ENCODE measurements at places on chromosomes 6 and 20.

DNA sequence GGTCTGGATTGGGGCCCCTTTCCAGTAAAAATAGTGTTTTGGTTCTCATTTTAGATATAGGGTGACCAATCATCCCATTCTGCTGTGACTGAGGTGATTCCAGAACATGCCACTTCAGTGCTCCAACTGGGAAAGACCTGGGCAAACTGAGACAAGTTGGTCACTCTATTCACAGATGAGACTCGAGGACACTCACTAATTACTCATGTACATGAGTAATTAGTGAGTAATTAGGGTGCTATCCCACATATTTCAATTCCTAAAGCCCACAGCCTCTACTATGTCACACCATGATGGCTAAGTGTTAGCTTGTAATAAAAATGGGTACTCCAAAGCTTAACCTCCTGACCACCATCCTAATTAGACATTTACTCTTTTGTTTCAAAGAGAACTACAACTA, 86.0 kb downstream of the CBLN4 start:
- no peak for DNase-seq
- no peaks in the 10 kb centered on the region for H3K4me1 ChIP-seq
- H3K27ac ChIP-seq: no peak overlapping the region
- H3K4me3 ChIP-seq: no peak overlapping the region
- no peaks in the 10 kb centered on the region for H3K36me3 ChIP-seq

GRCh38 chr6:6663421-6664135, 75.1 kb downstream of the LY86 start:
- H3K4me3 ChIP-seq: no peak overlapping the region
- H3K27me3 ChIP-seq: peaks cover 7% of the 10 kb centered on the region
- no peaks in the 10 kb centered on the region for H3K36me3 ChIP-seq
- no peak overlapping the region for H3K27ac ChIP-seq
- no peak for DNase-seq
- H3K4me1 ChIP-seq: peaks cover 3% of the 10 kb centered on the region

DNA sequence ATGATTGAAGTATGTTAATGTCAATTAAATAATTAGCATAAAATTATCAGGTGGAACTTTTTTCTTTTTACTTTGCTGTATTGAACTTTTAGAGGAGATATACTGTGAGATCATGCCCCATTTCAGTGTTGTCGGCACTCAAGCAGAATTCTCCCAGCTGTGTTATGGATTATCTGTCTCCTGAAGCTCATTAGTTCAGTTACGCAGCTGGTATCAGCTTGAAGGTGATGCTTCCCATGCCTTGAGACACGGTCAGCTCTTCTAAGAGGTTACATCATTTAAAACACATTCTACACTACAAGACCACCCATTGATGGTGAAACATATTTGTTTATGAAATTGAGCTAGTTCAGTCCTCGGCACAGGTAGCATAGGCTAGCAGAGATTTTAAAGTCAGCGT, 68.9 kb upstream of the PHACTR2 start:
- H3K4me1 ChIP-seq: peaks cover 7% of the 10 kb centered on the region
- no peak overlapping the region for H3K4me3 ChIP-seq
- H3K36me3 ChIP-seq: no peaks in the 10 kb centered on the region
- no peak for DNase-seq
- H3K27ac ChIP-seq: no peak overlapping the region

GRCh38 chr6:63529498-63529897, 42.8 kb upstream of the LOC128125822 start:
- DNase-seq: no peak
- H3K4me3 ChIP-seq: no peak overlapping the region
- peaks cover 4% of the 10 kb centered on the region for H3K4me1 ChIP-seq
- no peak overlapping the region for H3K27ac ChIP-seq
- H3K36me3 ChIP-seq: no peaks in the 10 kb centered on the region

GRCh38 chr20:38863024-38863851, 57.7 kb downstream of the PPP1R16B start:
- H3K27ac ChIP-seq: no peak overlapping the region
- no peaks in the 10 kb centered on the region for H3K27me3 ChIP-seq
- no peaks in the 10 kb centered on the region for H3K36me3 ChIP-seq

- no peaks in the 10 kb centered on the region for H3K27me3 ChIP-seq
- H3K36me3 ChIP-seq: no peaks in the 10 kb centered on the region
- no peak overlapping the region for H3K4me3 ChIP-seq
- no peak overlapping the region for H3K27ac ChIP-seq
- peaks cover 23% of the 10 kb centered on the region for H3K4me1 ChIP-seq
These were observed 11.0 kb downstream of the ROS1 start for GRCh38 chr6:117414770-117415169.

- H3K36me3 ChIP-seq: no peaks in the 10 kb centered on the region
- no peak overlapping the region for H3K4me3 ChIP-seq
- peaks cover 7% of the 10 kb centered on the region for H3K27me3 ChIP-seq
- peaks cover 53% of the 10 kb centered on the region for H3K4me1 ChIP-seq
- no peak for DNase-seq
- H3K27ac ChIP-seq: no peak overlapping the region
These were observed 4.3 kb downstream of the TRAM2 start for GRCh38 chr6:52572536-52572935.

DNA sequence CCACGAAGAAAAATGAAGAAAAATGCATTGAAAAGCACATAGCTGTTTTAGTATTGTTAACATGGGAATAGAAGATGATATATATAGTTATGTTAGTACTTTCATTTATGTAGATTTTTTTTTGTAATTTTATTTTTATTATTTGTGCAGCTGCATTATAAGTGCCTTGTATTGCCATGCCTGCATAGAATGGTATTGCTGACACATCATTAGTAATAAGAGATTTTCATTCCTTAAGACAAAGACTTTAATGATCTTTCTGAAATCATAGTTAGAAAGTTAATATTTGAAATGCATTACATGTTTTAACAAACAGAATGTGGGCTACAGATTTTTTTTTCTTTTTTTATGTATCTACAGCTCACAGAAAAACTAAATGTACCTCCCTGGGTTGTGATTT, 506.5 kb downstream of the NKAIN2 start:
- no peaks in the 10 kb centered on the region for H3K4me1 ChIP-seq
- no peak overlapping the region for H3K27ac ChIP-seq
- no peak overlapping the region for H3K4me3 ChIP-seq

GRCh38 chr20:43916881-43917371, 2.3 kb downstream of the TOX2 start:
- H3K27me3 ChIP-seq: peaks cover 62% of the 10 kb centered on the region
- H3K4me3 ChIP-seq: peak overlapping the region; percentile 25
- H3K36me3 ChIP-seq: no peaks in the 10 kb centered on the region
- DNase-seq: no peak
- H3K4me1 ChIP-seq: peaks cover 7% of the 10 kb centered on the region

DNA sequence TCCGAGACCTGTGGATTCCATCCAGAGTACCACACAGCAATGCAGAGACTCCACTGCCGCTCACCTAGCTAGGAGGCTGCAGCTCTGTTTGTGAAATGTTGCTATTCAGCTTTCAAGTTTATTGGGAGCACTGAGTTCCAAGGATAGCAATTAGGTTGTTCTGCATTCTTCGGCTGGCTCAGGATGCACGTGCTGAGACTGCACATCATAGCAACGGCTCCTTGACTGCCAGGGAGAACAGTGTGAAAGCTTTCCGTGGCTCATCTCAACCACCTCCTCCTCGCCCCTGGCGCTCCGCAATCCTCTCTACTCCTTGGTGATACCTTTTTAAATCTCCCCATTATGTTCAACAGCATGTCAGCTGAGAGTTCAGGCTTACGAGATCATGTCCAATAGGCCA, 116.6 kb downstream of the TSHZ2 start:
- no peak overlapping the region for H3K27ac ChIP-seq
- H3K36me3 ChIP-seq: peaks cover 1% of the 10 kb centered on the region
- H3K4me1 ChIP-seq: peaks cover 9% of the 10 kb centered on the region
- no peaks in the 10 kb centered on the region for H3K27me3 ChIP-seq

- no peak overlapping the region for H3K4me3 ChIP-seq
- no peak overlapping the region for H3K27ac ChIP-seq
- H3K4me1 ChIP-seq: peaks cover 3% of the 10 kb centered on the region
- no peaks in the 10 kb centered on the region for H3K36me3 ChIP-seq
- no peak for DNase-seq
These were observed 7.5 kb upstream of the AFG1L start for GRCh38 chr6:108287373-108287772.

GRCh38 chr6:31473780-31474761, 23.9 kb upstream of the MICB start:
- H3K4me1 ChIP-seq: no peaks in the 10 kb centered on the region
- H3K27me3 ChIP-seq: peaks cover 56% of the 10 kb centered on the region
- no peaks in the 10 kb centered on the region for H3K36me3 ChIP-seq

Measured in progenitor cell of endocrine pancreas (in vitro differentiated cells).